ENCODE measurements at places on chromosomes 1 and 21. TPM values are rescaled to one million over a fixed set of nuclear protein-coding genes. Genes with fewer than 3 reads are reported as not detected.

- no peak overlapping the region for H3K4me3 ChIP-seq
- H3K27me3 ChIP-seq: peaks cover 98% of the 10 kb centered on the region
- DNase-seq: no peak
- H3K4me1 ChIP-seq: peaks cover 7% of the 10 kb centered on the region
- H3K36me3 ChIP-seq: no peaks in the 10 kb centered on the region
- H3K27ac ChIP-seq: no peak overlapping the region
Observed at GRCh38 chr1:156924478-156925153, 4.2 kb downstream of the LRRC71 start.

GRCh38 chr1:183444243-183444642, 26.1 kb upstream of the NMNAT2 start:
- no peaks in the 10 kb centered on the region for H3K4me1 ChIP-seq
- H3K4me3 ChIP-seq: no peak overlapping the region
- no peaks in the 10 kb centered on the region for H3K36me3 ChIP-seq
- H3K27me3 ChIP-seq: no peaks in the 10 kb centered on the region

HSPA6 gene
- 1.9 TPM for total RNA-seq

GRCh38 chr1:22159891-22160290, 17.0 kb upstream of the WNT4 start:
- no peak overlapping the region for H3K27ac ChIP-seq
- no peaks in the 10 kb centered on the region for H3K27me3 ChIP-seq
- H3K4me1 ChIP-seq: peaks cover 15% of the 10 kb centered on the region
- no peak overlapping the region for H3K4me3 ChIP-seq
- H3K36me3 ChIP-seq: no peaks in the 10 kb centered on the region
